CD8-positive, alpha-beta T cell (primary cell): ENCODE measurements at places on chromosomes 1 and 21. TPM values are rescaled to one million over a fixed set of nuclear protein-coding genes. Genes with fewer than 3 reads are reported as not detected.

- no peak for DNase-seq
These were observed 4.7 kb upstream of the ABCG1 start for GRCh38 chr21:42214081-42214750.

The TMEM61 gene
- not detected for total RNA-seq

The TGFB2 gene
- total RNA-seq: not detected

The CFHR4 gene
- total RNA-seq: not detected

The RCC1 gene
- 14.4 TPM for total RNA-seq

GRCh38 chr1:219266524-219266923, 92.8 kb downstream of the LYPLAL1 start:
- no peak for DNase-seq

The CLEC20A gene
- not detected for total RNA-seq

The LCE2C gene
- not detected for total RNA-seq

DNA sequence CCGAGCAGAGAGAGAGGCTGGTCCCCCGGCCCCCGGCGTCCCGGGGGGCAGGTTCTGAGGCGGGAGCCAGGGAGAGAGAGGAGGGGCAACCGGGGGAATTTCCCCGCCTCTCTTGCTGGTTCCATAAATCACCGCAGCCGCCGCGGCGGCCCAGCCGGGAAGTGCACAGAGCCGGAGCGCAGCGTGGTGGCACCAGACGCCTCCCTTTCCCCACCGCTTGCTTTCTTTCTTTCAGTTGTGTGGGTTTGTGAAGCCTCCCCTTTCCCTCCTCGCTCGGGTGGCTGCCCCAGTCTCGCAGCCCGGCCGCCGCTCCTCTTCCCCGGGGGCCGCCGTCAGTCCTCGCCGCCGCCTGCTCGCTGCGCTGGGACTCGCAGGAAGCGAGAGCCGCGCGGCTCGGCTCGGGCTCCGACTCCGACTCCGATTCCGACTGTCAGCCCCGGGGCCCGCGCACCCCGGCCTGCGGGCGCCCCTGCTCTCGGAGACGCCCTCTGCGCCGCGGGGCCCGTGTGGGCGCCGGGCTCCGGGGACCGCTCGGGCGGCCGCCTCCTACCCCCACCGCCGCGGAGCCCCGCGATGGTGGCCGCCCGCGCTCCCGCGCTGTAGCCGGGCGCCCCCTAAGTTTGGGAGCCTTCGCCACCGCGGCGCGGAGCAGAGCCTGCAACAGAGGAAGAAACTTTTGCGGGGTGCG, at the start of gene CACHD1:
Gene CACHD1 (plus strand): TSS at position 153 of the 688 bp plus-strand sequence. CDS start 616 bp downstream, outside the sequence.
- DNase-seq: peak; percentile 46
